ENCODE measurements at places on chromosomes 12 and 14. TPM values are rescaled to one million over a fixed set of nuclear protein-coding genes. Genes with fewer than 3 reads are reported as not detected.

DNA sequence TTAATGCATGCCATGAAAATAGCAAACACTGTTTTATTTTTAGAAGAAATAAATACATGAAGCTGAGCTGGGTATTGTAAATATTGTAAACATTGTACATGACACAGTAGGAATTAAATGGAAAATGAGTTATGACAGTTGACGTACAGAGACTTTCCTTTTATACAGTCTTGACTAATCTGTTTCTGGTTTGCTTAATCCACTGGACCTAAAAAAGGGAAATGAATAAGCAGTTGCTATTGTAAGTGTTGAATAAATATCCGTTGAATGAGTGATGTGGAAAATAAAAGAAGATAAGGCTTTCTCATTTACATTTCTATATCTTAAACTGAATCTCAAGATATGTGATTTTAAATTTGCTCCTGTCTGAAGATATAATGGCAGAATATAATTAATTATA is 15.0 kb downstream of the PMCH start:
- no peak for DNase-seq

GRCh38 chr14:47365233-47365632 is 310.2 kb downstream of the MDGA2 start:
- no peak for DNase-seq

HPD gene
- total RNA-seq, result not detected

MDM2 gene
- 45.7 TPM for total RNA-seq

DNA sequence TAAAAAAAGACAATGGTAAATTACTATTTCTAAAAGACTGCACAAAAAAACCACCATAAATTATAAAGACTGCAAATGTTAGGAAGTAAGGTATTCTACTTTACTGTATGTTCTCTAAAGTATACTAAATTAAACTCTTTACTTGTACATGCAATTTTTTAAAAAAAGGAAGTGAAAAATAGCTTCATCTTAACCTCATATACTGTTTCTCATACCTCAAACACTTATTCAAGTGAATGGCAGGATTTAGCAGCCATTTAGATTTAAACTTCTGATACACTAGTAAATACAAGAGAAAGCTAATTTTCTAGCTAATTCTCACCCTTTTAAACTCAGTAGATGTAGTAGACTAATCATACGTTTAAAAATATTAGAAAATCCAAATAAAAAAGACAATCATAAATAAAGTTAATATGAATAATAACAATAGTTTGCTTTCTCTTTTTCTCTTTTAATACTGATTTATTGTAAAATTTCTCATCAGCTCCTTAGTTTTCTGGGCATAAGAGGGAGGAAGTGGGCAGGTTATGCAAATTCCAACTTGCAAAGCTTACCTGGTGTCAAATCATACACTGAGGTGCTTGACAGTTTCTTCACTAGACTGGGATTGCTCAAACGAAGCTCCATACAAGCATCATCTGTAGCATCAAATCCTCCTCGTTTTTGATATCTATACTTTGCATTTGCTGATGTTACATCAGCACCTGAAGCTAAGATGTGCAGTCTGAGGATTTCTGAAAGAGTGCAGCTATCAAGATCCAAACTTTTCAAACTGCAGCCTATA is 71.0 kb upstream of the CFL2 start:
- DNase-seq, result no peak

GRCh38 chr12:63450816-63451215 is 217.5 kb downstream of the DPY19L2 start:
- DNase-seq, result no peak

DNA sequence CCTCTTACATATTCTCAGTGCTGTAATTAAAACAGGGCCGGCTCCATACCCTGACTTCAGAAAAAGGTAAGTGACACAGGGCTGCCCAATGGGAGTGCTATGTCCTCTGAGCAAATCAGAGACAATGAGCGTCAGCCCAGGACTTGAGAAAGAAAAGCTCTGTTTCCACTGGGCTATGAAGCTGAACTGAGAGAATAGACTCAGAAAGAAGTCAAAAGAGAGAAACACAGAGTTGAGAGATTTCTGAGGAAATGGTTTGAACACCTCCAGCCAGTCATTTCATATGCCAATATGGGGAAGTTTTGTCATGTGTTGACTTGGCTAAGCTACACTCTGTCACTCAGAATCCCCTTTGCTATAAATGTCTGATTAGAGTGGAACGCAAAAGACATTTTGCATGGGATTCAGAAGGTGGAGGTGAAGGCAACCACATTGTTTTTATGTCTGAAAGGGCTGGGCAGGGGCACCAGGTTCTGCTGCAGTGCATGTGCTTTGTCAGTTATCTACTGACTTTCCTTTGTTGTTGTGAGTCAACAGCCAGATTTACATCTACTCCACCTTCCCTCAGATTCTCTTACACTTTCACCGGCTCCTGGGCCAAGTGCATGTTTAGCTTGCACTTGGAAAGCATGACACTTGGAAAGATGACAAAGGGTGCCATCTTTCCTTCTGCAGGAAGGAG is 313.3 kb downstream of the DUSP6 start:
- no peak for DNase-seq

DNA sequence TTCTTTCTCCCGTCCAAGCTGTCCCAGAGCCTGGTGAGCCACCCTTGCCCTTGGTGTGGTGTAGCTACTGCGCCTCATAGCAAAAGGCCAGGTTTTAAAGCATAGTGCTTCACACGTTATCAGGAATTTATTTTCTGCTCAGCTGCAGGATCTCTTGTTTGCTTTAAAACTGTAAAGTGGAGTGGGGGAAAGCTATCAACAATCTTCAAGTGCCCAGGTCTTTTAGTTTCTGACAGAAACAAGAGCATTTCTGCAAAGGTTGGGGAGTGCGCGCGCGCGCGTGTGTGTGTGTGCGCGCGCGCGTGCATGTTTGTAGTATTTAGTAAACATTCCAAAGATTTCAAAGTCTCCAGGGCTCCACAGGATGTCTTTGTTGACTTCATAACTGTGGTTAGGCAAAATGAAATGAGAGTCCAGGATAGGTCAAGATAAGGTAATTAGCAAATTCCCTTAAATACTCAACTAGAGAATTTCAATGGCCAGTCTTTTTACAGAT is 45.5 kb downstream of the EML1 start:
- no peak for DNase-seq

GRCh38 chr12:122902854-122903692 is 7.1 kb upstream of the VPS37B start:
- no peak for DNase-seq

B4GALNT1 gene
- not detected for total RNA-seq

SELPLG gene
- 2.2 TPM for total RNA-seq

- no peak for DNase-seq
Measured at GRCh38 chr14:75044322-75044721, 6.9 kb downstream of the MLH3 start.

GRCh38 chr14:88866305-88866704 is 41.9 kb downstream of the TTC8 start:
- DNase-seq, result no peak

DNA sequence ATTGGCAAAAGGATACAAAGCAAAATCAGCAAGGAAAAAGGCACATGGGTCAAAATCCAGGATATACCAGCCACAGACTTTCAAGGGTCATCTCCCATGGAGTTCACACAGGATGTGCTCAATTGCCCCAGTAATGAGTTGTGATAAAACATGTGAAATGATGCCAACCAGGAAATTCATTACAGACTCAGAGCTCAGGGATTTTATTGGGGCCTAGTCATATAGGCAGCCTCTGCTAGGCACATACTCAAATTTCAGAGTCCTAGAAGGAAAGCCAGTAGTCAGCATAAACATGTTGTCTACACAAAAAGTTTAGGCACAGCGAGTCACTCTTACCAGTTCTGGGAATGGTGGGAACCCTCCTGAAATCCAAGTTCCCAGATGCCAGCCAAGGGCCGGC is 64.4 kb upstream of the OSBPL8 start:
- peak; percentile 16 for DNase-seq

DNA sequence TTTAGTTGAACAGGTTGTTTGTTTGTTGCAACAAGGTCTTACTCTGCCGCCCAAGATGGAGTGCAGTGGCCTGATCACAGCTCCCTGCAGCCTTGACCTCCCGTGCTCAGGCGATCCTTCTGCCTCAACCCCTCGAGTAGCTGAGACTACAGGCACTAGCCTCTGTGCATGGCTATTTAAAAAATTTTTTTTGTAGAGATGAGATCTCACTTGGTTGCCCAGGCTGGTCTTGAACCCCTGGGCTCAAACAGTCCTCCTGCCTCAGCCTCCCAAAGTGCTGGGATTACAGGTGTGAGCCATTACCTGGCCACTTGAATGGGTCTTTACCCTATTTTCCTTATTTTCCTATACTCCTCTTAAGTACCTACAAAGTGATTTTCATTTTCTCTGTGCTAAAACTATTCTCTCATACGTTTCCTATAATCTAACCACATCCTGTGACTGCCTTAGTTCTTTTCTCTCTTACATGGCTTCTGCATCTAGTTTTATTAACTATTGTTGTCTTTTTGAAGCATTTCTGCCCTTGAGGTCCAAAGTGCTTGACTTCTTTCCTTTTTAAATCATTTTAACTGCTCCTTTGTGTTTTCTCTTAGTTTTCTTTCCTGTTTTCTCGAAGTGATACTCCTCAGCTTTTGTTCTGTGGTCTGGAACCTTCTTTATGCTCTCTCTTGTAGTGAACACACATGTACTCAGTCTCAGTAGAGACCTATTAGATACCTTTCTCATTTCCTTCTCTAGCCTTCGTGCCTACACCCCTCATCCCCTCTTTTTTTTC is 14.1 kb downstream of the GPX2 start:
- DNase-seq, result no peak

KCNK13 gene
- total RNA-seq, result not detected

ZC2HC1C gene
- not detected for total RNA-seq

PIWIL1 gene
- total RNA-seq, result 0.55 TPM

GRCh38 chr12:92619730-92620684 is 82.8 kb upstream of the PLEKHG7 start:
- no peak for DNase-seq

CD163 gene
- 61.0 TPM for total RNA-seq

HVCN1 gene
- total RNA-seq, result 3.4 TPM

IL26 gene
- not detected for total RNA-seq

- DNase-seq, result no peak
Measured at GRCh38 chr14:94027566-94028449, 1.7 kb downstream of the OTUB2 start.

- peak; percentile 85 for DNase-seq
Measured at GRCh38 chr12:570435-570920, 92.8 kb downstream of the NINJ2 start.

DNA sequence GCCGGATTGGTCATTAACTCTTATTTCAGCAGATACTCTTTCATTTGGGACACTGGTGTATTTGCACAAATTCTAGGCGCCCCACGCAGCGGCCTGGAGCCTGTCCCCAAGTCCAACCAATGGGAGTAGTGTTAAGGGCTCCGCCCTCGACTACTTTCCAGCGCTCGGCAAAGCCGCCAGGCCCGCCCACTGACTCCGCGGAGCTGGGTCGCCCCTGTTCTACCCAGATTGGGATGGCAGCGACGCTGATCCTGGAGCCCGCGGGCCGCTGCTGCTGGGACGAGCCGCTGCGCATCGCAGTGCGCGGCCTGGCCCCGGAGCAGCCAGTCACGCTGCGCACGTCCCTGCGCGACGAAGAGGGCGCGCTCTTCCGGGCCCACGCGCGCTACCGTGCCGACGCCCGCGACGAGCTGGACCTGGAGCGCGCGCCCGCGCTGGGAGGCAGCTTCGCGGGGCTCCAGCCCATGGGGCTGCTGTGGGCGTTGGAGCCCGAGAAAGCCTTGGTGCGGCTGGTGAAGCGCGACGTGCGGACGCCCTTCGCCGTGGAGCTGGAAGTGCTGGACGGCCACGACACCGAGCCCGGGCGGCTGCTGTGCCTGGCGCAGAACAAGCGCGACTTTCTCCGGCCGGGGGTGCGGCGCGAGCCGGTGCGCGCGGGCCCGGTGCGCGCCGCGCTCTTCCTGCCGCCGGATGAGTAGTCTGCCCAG is at the start of gene ACOT6:
Gene ACOT6, plus strand, starts transcription at position 179 of the 707 bp plus-strand sequence. Its CDS starts 55 bp downstream, at position 234.
- peak; percentile 75 for DNase-seq

EGLN3 gene
- 38.6 TPM for total RNA-seq

GRCh38 chr14:65103150-65103760 is 938 bp upstream of the MAX start:
- DNase-seq, result no peak

DNA sequence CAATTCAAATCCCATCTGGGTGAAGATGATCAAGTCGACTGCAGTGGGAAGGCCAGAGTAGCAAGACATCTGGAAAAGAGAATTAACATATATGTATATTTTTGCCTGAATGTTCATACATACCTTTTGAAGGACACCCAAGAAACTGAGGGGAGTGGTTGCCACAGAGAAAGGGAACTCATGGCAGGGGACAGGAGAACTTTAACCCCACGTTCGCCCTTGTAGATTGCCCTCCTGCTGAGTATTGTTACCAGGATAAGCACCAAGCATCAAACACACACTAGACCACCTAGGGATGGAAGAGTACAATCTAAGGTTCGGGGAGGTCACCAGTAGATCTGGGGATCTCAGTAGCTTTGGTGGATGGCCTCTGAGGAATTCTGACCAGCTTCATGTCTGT is 9.7 kb downstream of the KRT1 start:
- no peak for DNase-seq

KRT2 gene
- total RNA-seq, result not detected

DNA sequence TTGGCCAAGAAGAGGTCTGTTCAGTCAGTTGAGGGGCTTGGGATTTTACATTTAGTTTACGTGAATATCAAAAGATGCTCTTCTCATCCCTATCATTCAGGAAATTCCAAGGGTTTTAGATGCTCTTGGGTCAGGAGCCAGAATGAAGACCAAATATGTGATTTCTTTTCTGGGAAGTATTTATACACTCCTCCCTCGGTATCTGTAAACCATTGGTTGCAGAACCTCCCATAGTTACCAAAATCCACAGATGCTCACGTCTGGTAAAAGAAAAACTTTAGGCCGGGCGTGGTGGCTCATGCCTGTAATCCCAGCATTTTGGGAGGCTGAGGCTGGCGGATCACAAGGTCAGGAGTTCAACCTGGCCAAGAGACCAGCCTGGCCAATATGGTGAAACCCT is 75.9 kb downstream of the TNFAIP2 start:
- DNase-seq, result no peak

ABHD12B gene
- total RNA-seq, result 2.5 TPM

- no peak for DNase-seq
Measured at GRCh38 chr12:67671419-67671818, 22.9 kb downstream of the DYRK2 start.

BCAT1 gene
- total RNA-seq, result 0.80 TPM

TMEM229B gene
- total RNA-seq, result 13.5 TPM
